ENCODE measurements at places on chromosomes 3 and 15.

DNA sequence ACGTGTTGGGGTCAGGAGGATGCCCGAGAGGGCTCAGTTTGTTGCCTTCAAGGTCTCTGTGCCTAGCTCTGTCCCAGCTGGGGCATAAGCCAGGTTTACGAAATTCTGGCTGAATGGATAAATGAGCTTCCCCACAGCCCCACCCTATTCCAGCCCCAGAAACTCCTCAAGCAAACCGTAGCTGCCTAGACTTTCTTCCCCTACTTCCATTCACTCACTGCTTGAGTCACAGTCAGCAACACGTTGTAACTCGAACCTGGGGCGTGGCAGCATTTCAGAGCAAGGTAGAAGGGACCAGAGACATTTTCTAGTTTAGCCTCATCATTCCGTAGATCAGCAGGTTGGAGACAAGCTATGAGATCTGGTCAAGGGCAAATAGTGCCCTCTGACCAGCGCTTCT is 24.2 kb downstream of the NMNAT3 start:
- DNase-seq: no peak

- DNase-seq: no peak
These were observed 116.5 kb downstream of the ANO10 start for GRCh38 chr3:43505351-43505750.

DNA sequence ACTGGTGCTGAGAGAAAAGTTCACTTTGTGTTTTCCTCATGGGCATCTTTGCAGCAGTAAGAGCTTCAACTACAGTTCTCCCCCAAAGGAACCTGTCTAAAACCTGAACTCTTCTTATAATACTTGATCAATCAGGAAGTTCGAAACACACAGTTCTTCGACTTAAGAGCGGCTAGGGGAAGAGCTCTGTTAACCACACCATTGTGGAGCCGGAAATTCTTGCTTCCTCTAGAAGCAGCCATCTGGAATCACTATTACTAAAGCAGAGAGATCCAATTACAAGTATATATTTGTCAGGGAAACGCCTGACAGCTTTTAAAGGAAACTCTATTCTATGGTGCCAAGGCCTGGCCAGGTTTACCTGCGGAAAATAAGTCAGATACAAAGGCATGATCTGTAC is 337.3 kb upstream of the CBLB start:
- no peak for DNase-seq

GRCh38 chr15:32867313-32867626 is 149.5 kb downstream of the GREM1 start:
- DNase-seq: no peak

DNA sequence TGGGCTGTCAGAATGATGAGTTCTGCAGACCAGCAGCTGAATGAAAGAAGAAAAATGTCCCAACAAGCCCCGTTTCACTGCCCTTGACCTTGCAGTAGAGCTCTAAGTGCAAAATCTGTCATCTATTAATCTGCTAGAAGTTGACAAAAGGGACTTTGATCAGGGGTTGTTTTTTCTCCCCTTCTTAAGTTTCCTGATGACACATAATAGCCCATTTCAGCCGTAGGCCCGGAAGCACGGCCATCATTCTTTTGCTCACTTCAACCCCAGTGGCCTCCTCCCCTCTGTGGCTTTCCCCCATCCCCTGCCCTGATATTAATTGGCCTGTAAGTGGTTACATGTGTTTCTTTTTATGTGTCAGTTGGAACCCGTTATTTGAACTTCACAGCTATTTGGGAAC is 298.9 kb downstream of the RPLP1 start:
- DNase-seq: no peak

DNA sequence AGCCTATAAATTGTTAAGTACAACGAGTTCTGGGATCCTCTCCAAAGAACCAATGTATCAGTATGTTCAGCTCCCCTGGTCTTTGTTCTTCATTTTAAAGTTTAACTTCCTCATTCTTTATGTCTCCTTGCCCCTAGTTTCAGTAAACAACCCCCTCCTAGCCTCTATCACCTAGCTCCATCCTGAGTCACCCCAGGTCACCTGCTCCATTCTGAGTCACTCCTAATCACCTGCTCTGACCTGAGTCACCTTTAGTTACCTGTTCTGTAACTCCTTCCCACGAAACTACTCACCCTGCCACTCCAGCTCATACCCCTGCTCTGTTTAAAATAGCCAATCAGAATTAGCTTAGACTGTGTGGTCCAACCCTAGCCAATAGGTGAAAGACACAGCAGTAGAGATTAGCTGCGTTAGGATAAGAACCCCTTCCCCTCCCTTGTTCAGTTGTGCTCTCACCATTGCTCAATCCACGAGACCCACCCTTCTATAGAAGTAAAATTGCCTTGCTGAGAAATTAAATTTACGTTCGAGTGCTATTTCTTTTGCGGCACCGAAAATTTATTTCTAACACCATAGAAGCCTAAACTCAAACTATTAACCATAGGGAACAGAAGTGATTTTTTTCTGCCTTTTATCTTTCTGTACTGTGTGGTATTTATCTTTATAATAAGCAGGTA is 245.0 kb upstream of the ADAMTS9 start:
- no peak for DNase-seq

GRCh38 chr3:177931346-177931745 is 604.9 kb upstream of the KCNMB2 start:
- no peak for DNase-seq

- no peak for DNase-seq
These were observed 874 bp downstream of the INO80 start for GRCh38 chr15:41115161-41115651.

GRCh38 chr15:49079340-49080039 is 33.2 kb upstream of the SECISBP2L start:
- no peak for DNase-seq

DNA sequence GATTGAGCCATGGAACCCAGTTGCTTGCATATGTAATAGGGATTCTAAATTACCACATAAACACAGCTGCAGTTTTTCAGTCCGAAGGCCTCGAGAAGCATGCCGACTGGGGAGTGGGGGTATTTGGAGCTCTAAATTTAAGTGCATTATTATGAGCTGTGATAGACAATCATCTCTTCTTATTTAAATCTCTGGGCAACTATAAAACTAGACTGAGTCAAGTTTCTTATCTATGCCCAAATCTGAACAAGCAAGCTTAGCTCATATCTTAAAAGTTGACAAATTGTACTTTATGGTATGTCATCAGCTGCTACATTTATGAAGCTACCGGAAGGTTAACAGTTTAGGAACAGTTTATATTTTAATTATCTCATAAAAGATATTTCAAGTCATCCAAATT is 19.5 kb upstream of the THRB start:
- DNase-seq: no peak

DNA sequence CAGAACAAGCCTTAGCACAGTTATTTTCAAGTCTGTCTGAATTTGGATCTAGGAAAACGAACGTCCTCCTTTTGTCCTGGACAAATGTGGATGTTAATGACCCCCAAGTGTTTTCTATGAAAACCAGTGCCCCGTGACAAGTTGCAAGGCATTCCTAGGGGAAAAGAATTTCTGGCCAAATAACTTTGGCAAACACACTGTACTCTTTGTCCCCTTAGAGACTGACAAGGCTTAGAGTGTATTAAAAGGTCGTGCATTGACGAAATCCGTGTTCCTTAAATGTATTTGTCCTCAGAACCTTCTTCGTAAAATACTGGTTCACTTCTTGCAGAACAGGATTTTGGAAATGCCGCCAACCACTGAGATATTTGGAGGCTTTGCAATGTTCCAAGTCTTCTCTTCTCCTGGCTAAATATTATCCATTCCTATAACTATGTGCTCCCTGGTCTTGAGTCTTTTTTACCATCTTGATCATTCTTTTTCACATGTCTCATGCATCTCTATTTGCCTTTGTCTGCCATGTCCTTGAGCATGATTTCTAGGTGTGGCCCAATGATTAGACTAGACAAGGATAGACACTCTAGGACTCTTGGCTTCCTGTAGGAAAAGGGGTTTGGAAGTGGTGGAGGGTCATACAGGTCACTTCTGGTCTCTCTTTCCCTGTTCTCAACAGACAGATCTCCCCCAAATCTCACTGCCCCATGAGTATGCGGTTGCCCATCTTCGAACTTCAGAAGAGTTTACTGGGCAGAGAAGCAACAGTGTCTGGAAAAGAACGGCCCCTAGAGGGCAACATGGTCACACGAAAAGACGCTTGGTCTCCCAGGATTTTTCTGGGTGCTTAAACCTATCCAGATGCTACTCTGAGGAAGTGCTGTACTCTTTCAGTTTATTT is 117.5 kb downstream of the EDEM1 start:
- DNase-seq: no peak

DNA sequence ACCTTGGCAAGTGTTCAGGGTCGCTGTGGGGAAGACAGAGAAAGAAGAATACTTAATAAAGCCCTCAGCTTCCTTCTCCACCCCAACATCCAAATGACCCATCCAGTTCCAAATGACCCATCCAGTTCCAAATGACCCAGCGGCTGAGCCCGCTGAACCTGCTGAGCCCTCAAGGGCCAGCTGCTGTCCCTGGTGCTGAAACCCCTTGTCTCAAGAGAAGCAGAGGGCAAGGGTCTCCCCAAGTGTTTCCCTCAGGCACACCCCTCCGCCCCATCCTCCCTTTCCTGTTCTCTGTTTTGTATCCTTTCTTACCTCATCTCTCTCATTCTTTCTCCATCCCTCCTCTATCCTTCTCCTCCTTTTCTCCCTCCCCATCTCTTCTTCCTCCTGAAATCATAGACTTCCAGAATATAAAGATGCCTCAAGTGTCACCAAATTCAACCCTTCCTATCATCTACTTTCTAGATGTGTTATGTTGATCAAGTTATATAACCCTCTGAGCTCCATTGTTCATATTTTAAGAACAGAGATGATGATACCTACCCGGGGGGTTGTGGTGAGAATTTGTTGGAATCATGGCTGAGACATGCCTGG is 29.0 kb downstream of the CCDC33 start:
- no peak for DNase-seq

DNA sequence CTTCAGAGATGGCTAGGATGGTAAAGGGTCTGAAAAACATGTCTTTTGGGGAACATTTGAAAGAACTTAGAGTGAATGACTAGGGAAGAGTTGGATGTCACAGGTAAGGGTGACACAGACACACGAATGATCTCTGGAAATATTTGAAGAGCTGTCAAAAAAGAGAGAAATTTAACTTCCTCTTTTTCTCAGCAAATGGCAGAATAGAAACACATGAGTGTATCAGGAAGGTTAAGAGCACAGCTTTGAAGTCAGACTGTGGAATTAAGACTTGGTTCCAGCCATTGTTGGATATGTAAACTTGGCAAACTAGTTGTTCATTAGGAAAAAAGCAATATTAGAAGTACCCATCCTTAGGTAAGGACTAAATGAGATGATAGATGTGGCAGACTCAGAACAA is 117.7 kb downstream of the IMPG2 start:
- DNase-seq: no peak

- no peak for DNase-seq
These were observed 488.7 kb upstream of the KCNMB2 start for GRCh38 chr3:178047496-178047895.

GRCh38 chr3:114887806-114888205 is 259.3 kb downstream of the ZBTB20 start:
- no peak for DNase-seq

GRCh38 chr3:133136114-133137041 is 98.2 kb downstream of the TMEM108 start:
- DNase-seq: no peak

GRCh38 chr3:54608041-54608440 is 319.8 kb downstream of the LRTM1 start:
- no peak for DNase-seq

DNA sequence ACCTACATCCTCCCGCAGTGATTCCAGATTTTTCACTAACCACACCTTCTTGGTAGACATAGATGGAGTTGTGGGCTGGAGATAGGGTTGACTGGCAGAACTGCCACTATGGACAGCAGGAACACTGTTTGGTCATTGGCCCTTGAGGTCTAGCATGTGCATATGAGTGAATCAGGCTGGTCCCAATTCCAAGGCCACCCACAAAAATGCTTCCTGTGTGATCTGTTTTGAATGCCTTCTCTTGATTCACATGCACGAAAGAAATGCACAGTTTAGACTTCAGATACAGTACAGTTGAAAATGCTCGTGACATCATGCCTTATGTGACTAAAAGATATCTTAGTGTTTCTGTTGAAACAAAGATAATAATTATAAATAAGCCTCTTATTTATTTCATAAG is 285.8 kb upstream of the SEMA6D start:
- no peak for DNase-seq

GRCh38 chr15:52394118-52394517 is 98.5 kb upstream of the MYO5C start:
- DNase-seq: no peak

- DNase-seq: no peak
These were observed 15.6 kb upstream of the FLNB start for GRCh38 chr3:57992452-57993213.

- no peak for DNase-seq
These were observed 8.2 kb upstream of the VGLL4 start for GRCh38 chr3:11651900-11652299.

DNA sequence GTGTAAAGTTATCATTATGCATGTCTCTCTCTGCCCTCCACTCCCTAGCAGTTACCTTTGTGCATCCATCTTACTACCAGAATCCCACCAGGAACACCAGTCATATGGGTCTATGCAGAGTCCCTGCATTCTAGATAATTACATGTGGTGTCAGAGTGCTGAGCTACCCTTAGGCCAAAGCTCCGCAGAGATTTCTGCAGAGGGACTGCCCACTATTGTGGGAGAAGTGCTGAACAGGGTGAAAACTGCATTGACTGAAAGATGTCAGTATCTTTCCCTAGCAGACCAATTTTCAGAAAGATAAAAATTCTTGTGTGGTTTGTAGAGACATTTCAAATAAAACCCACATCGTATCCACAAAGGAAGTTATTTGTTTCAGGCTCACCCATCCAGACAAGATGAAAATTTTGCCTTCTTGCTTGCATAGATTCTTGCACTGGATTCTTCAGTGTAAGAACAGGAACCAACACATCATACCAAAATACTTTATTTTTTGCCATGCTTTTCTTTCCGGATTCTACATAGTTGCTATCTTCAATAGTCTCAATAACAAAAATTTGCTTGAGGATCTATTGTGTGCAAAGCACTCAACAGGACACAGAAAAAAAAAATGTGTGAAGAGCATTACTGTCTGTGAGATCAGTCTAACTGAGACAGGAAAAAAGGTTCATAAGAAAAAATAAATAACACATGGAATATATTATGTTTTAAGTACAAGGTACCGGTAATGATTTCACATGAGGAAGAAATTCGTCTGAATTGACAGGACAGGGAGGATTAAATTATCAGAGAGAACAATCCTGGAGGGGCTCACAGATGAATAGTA is 32.0 kb upstream of the CCDC80 start:
- DNase-seq: no peak

- no peak for DNase-seq
These were observed 8.0 kb downstream of the MCM2 start for GRCh38 chr3:127606086-127606805.

DNA sequence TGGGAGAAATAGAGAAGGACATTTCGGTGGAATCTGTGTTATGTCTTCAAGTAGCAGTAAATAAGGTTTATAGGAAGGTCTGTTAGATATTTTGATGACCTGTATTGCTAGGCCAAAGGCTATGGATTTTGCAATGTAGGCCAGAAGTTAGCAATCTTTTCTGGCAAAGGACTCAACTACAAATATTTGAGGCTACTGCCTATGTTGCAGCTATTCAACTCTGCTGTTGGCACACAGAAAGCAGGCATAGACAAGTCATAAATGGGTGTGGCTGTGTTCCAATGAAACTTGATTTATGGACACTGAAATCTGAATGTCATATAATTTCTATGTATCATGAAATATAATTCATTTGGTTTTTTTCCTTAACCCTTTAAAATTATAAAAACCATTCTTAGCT is 438.7 kb upstream of the C2CD4B start:
- DNase-seq: no peak

GRCh38 chr3:110932567-110932966 is 139.0 kb upstream of the NECTIN3 start:
- no peak for DNase-seq

All from stimulated activated CD4-positive, alpha-beta T cell treated with anti-CD3 and anti-CD28 coated beads, Interleukin-15, amount 100 ng/mL, for 48 hours (primary cell).